ENCODE measurements at places on chromosomes 11 and 22.

- DNase-seq: no peak
These were observed 1.3 kb downstream of the TIGD3 start for GRCh38 chr11:65355776-65356393.

DNA sequence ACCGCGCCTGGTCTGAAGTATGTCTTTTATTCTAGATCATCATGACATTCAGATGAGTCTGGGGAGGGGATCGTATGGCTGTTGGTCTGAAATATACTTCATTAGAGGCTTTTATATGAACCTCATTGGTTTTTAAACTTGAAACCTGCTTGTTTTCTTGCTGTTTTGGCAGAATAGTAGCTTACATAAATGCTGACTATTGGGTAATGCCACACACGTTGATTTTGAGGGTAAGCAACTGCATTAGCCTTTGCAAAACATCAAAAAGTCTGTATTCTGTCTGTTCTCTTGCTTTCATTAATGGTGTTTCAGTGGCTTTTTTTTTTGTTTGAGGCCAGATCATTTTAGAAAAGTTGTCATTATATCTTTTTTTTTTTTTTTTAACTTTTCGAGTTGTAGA, 14.2 kb downstream of the PPME1 start:
- no peak for DNase-seq

DNA sequence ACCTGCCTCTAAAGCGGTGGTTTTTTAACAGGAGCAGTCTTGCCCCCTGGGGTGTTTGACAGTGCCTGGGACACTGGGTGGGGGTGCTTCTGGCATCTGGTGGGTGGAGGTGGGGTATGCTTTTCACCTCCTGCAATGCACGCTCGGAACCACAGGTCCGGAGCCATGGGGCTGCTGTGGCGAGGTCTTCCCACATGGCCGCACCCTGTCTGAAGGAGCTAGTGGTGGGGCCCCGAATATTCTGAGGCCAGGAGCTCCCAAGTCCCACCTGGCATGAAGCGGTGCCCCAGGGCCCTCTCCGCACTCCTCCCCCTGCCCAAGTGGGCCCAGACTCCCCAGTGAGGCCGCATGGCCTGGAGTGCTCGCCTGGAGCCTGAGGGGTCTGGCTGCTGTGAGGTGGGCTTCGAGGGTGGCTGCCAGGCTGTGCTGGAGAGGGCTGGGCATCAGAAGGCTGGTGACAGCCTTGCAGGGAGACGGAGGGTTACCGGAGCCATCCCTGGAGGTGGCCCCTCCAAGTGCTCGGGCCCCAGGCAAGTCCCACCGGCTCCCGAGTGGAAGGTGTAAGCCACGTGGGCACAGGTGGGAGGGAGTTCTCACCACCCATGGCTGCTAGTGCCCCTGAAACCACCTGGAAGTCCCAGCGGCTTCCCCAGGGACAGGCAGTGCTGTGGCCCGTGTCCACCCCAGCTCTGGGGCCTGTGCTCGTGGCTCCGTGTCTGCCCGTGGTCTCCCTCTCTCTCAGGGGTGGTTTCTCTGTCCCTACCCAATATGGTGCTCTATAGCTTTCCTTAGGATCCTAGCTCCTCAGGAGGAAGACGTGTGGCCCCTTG, 15.1 kb downstream of the TBX1 start:
- no peak for DNase-seq

DNA sequence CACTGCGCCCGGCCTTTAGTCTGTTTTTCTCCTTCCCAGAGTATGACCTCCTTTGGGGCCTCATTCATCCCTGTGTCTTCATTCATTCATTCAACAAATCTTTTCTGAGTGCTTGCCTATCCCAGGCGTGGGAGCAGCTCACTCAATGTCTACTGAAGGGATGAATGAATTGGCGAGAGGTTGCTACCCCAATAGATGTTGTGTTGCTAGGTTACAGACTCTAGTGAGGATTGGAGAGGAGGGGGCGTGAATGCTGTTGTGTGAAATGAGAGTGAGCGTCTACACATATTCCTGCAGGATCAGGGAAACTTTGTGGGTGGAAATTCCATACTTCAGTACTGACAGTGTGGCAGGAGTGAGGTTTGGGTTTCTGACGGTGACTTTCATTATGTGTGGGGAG, 55.5 kb upstream of the EP300 start:
- DNase-seq: no peak

DNA sequence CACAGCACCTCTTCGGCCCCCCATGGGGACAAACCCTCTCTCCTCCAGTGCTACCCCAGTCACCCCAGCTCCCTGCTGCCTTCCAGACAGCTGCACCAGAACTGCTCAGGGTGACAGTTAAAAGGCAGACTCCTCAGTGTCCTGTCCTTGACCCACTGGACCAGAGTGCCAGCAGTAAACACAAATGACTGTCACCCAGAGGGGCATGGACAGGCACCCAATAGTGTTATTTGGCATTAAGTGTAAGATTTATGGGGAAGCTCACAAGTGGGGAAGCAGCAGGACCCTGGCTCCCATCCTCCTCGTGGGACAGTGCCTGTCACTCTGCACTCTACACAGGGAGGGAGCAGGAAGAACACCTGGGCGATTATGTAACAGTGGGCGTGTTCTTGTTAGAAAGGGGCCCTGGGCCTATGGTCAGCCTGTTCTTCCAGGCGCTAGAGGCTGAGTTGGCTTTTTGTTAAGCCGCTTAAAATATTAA, 5.0 kb downstream of the RPS19BP1 start:
- no peak for DNase-seq

DNA sequence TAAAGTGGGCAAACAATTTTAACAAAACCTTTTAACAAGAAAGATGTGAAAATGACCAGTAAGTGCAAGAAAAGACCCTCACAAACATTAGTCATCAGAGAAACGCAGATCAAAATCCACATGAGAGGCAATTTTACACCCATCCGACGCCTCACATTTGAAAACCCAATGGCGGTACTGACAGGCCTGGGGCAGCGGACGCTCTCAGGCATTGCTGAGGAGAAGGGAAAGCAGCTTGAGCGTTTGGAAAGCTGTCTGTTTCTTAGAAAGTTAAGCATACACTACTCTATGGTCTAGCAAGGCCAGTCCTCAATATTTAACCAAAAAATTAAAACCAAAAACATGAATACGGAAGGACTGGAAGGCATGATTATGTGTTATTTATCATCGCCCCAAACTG, 2.0 kb upstream of the KRTAP5-8 start:
- DNase-seq: no peak

GRCh38 chr22:37231406-37232139, 12.5 kb downstream of the RAC2 start:
- no peak for DNase-seq

DNA sequence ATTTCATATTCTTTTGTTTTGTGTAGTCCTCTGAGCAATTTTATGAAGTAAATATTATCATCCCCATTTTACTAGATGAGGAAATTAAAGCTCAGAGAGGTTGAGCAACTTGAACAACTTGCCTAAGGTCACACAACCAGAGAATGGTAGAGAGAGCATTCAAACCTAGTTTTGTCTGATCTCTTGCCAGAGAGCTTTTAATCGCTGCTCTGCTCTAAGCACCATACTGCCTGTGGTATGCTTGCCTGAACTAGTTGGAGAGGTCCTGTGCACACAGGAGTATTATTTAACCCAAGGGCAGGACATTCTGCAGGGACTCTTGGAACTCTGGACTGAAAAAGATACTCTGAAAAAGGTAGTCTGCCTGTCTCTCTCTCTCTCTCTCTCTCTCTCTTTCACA, 38.5 kb downstream of the TRAF6 start:
- no peak for DNase-seq

DNA sequence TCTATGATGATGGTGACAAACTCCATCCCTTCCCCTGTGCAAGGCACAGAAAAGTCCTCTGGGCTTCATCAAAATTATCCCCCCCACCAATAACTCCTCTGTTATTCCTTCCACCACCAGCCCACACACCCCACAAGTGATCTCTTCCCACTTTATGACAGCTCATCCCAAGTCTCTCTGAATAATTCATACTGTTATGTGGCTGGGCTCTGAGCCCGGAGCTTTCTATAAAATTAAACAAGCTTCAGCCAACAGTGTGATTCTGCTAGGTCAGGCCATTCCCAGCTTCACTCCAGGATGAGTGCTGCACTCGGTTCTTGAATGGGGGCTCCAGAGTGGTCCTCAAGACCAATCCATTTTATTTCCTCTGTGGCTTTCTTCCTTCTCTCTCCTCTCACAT, 83.0 kb downstream of the INSC start:
- DNase-seq: no peak

DNA sequence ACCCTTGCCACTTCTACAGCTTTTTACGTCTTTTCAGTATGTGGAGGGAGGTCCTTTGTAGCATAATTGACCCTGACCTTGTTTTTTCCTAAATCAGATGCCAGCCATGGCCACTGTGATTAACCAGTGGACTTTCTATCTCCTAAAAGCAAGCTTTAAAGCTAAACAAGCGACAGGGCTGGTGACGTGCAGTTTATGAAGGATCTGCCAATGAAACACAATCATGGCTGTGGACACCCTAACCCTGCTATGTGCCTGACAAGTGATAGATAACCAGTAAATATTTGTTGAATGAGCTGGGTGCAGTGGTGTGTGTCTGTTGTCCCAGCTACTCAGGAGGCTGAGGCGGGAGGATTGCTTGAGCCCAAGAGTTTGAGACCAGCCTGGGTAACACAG, 64.2 kb downstream of the LIF start:
- DNase-seq: no peak

DNA sequence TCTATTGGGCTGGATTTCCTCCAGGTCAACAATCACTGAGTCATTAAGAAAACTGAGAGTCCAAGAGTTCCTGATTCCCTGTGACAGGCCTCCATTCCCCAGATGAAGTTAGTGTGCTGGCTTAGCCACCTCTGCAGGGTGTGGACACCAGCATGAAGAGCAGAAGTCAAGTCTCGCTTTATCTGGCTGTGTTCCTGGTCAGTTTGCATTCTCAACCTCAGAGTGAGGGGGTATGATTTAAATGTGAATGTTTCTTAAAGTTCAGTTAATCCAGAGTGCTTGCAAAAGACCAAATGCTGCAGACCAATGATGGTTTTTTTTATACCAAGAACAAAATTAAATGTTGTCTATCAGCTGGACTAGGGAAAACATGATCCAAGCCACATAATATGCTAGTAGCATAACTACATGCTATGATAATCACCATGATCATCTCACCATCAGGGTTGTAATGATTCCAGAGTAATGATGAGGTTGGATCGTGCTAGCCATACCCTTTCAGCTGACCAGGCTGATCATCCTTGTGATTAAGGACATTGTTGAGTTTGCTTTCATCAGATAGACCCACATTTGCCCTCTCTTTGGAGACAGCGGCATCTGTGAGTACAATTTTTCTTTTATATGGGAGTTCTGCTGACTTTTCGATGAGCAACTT, 145.8 kb upstream of the ARHGAP20 start:
- no peak for DNase-seq

- DNase-seq: no peak
These were observed 1.7 kb downstream of the HPX start for GRCh38 chr11:6438979-6439571.

DNA sequence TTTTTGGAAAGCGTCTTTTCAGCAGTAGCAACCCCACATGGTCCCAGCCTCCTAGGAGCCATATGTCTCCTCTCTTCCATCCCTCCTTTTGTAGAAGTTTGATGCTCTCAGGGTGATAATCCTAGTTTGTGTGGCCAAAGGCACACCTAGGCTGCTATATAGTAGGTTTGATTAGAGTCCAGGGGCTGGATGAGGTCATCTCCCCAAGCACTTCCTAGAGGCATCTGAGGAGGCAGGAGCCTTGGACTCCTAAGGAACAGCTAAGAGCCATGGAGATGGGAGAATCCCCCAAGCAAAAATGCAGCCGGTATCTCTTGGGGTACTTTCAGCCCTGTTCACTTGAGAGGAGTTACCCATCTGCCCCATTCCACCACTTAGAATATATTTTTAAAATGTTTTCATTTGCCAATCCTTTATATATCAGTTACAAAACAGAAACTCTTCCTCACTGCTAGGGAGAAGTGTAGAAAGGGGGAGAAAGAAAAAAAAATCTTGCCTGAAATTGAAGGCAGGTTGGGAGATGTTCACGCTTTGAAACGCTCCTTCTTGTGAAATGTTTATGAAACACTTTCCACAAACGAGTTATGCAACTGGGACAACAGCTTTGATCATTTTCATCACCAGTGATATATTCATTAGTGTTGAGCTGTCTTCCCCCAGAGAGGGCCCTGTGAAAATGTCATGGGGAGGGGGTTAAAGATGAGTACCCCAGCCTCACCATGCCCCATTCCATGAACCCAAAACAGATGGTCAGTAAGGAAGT, 31.9 kb upstream of the TLCD5 start:
- no peak for DNase-seq

GRCh38 chr11:68903288-68904247, at the start of the genes IGHMBP2 and MRPL21:
Gene IGHMBP2 (plus strand): TSS chr11:68903891. CDS start chr11:68903953, 62 bp downstream.
Gene MRPL21 (minus strand): TSS chr11:68903832. CDS start chr11:68903810, 22 bp downstream.
- peak; percentile 66 for DNase-seq

- DNase-seq: no peak
These were observed 16.7 kb upstream of the ALDH3B2 start for GRCh38 chr11:67691149-67691548.

DNA sequence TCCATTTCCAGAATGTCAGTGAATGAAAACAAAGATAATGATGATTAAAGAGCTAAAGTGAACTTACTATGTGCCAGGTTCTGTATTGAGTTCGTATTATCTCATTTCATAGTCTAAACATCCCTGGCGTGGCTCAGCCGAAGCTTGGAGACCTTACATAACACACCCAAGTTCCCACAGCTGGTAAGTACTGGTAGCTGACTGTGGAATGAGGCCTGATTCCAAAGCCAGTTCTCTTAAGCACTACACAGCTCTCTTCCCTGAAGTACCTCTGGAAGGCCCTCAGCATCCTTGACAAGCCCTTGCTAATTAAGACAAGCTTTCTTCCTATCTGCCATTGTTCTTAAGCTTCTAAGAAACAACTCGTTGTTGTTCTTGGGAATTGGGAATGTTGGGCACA, 28.6 kb upstream of the NCAM1 start:
- no peak for DNase-seq

- no peak for DNase-seq
These were observed 193.6 kb downstream of the EFCAB6 start for GRCh38 chr22:43618517-43618916.

- DNase-seq: no peak
These were observed 3.0 kb downstream of the PNPLA2 start for GRCh38 chr11:821512-822371.

DNA sequence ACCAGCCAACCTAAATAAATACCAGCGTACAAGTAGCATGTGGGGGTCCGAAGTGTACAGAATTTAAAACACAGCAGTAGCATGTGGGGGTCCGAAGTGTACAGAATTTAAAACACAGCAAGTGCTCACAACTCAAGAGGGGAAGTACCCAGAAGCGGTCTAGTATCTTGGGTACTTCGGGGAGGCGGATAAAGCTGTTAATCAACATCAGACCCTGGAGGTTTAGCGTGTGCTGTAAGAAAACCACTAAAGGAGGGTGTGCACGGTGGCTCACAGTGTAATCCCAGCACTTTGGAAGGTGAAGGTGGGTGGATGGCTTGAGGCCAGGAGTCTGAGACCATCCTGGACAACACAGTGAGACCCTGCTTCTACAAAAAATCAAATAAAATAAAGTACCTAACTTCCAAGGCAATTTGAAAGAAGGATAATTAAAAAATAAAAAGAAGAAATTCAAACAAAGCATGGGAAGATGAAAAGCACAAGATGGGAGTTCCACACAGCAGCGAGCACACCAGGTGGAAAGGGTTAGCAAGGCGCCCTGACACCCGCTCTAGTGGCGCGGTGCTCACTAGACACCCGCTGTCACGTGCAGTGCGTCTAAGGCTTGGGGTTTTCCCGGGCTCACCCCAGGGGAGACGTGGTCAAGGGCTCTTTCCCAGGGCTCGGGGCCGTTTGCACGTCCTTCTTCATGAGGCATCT, 35.0 kb upstream of the MOB2 start:
- DNase-seq: no peak

- no peak for DNase-seq
These were observed 20.1 kb upstream of the ST3GAL4 start for GRCh38 chr11:126335463-126335760.

All from activated T-helper 1 cell treated with anti-CD3 and anti-CD28 coated beads, Interleukin-2, amount 50 U/mL, for 16 hours (primary cell).